ENCODE measurements at places on chromosomes 5 and 9.

GRCh38 chr5:142821733-142822487, 51.7 kb downstream of the ARHGAP26 start:
- DNase-seq = no peak

- no peak for DNase-seq
Observed at GRCh38 chr5:56831773-56832172, 16.4 kb downstream of the MAP3K1 start.

DNA sequence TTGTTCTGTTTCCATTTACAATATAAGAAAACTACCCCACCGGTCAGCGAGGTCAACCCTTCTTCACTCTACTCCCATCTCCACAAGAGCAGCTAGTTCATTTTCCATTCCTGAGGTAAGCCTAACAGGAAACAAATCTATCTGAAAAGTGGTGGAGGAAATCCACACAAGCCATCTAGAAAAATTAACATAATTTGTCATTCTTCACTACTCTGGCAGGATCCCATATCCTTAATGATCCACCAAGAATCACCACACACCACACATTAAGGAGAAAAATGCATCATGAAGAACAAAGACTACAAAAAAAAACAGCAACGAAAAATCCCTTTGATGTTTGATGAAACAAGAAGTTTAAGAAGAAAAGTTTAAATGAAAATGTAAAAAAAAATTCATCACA, 1771.0 kb downstream of the EFNA5 start:
- no peak for DNase-seq

- no peak for DNase-seq
Observed at GRCh38 chr9:114310471-114311450, 12.1 kb upstream of the ORM1 start.

- DNase-seq = peak; percentile 67
Observed at GRCh38 chr5:132238169-132238744, 10.6 kb upstream of the P4HA2 start.

GRCh38 chr5:16095612-16096011, 84.0 kb downstream of the MARCHF11 start:
- DNase-seq = no peak

GRCh38 chr5:45694255-45694814, 1.8 kb downstream of the HCN1 start:
- no peak for DNase-seq

DNA sequence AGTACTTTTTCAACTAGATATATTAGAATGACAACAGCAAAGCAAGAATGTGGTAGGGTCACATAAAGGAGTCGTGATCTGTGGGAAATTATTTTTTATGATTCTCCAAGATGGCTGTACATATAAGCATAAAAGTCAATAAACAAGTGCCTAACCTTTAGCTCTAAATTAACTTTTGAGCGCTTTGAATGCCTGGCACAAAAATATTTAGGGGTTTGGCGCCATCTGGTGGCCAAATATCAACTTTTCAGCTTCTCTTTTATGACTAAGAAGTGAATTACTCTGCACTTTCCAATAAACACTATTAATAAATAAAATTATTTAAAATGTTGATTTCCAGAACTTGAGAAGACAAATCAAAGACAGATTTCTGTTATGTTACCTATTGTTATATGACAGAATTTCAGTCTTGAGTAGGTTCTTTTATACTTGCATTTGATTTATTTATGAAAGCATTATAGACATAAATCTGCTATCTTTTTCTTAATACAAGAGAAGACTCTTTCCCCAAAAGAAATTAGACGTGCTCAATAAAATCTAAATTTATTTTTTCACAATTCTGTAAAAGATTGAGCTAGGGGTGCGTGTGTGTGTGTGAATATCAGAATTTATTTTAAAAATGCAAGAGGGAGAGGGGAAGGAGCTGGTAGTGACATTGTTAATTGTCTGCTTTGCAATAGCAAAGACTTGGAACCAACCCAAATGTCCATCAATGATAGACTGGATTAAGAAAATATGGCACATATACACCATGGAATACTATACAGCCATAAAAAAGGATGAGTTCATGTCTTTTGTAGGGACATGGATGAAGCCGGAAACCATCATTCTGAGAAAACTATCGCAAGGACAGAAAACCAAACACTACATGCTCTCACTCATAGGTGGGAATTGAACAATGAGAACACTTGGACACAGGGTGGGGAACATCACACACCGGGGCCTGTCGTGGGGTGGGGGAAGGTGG, 36.7 kb upstream of the ARRDC3 start:
- peak; percentile 75 for DNase-seq

GRCh38 chr5:932151-932627, 39.5 kb downstream of the TRIP13 start:
- no peak for DNase-seq

DNA sequence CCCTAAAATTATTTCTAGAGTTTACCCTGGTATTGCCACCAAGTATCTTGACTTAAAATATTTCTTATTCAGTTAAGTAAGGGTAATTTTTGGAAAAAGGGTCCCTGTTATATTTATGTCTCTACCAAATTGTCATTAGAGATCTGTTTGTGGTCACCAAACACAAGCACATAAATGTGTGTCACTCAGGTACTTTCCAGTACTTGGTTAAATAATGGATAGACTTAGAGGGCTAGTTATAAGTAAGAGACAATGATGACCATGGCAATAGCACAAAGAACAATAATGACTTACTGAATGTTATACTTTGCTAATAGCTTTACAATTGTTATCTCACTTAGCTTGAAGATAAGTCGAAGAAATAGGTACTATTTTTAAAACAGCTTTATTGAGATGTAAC, 9.0 kb downstream of the ADAMTS16 start:
- no peak for DNase-seq

DNA sequence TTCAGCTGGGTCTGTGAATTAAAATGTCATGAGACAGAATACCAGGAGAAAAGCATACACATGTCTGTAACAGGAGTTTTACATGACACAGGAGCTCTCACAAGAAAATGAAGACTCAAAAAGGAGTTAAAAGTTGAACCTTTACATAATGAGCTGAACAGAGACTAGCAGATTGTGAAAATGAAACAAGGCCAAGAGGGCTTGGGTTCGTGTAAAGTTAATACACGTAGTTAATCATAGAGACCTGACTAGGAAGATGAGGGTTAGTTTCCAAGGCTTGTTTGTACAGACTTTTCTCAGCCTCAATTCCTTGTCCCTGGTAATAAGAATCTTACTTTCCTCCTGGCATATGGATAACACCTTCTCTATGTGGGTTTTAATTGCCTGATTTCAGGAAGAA, 1294.0 kb downstream of the MAT2B start:
- DNase-seq = no peak

DNA sequence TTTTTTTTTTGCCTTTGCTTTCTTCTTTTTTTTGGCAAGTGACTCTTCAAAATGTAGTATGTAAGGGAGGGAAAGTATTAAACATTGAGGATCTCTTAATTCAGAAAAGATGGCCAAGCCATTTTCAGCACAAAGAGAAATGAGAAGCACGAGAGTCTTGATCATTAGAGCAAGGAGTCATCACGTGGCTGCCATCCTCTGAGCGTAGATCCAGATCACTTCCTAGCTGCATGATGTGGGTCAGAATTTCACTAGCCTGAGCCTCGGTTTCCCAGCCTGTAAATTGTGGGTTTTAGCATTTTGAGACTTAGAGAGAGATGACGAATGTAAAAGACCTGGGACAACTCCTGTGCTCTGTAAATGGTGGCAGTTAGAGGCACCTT, 312.9 kb downstream of the ARHGEF28 start:
- no peak for DNase-seq

GRCh38 chr5:126718236-126718868, 58.6 kb upstream of the LMNB1 start:
- no peak for DNase-seq
